ENCODE measurements at places on chromosomes 4 and X.

DNA sequence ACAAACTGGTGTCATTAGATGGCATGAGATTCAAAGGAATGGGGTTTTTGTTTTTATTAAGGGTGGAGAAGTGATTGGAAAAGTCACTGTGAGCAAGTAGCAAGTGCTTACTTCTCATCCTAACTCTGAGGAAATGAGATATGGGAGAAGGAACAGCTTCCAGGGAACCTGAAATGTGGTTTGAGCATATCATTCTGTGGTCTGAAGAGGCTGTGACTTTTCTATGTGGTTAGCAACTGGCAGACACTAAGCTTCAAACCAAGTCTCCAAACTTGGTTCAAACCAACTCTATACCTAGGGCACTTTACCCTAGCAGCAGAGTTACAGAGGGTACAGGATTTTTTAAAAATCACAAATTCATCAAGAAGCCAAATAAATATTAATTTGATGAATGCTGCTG, 58.2 kb downstream of the DCLK2 start:
- no peak for DNase-seq

DNA sequence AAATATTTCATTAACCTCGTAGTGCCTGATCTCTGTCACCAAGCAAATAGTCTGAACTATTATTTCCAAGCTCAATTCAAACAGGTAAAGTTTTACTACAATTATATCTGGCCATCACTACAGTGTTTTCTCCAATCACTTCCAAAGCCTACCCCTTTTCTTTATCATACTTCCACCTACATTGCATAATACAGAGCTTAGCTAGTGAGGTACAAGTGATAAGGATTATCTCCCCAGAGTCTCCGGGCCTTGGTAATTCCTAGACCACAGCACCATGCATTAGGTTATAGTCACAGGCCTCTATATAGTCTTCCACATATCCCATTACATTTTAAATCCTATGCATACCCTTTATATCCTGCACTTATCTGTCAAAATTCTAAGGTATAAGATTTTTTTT, 154.2 kb downstream of the SNCA start:
- DNase-seq = no peak

GRCh38 chr4:35347276-35347675, 897.0 kb downstream of the ARAP2 start:
- DNase-seq = no peak

DNA sequence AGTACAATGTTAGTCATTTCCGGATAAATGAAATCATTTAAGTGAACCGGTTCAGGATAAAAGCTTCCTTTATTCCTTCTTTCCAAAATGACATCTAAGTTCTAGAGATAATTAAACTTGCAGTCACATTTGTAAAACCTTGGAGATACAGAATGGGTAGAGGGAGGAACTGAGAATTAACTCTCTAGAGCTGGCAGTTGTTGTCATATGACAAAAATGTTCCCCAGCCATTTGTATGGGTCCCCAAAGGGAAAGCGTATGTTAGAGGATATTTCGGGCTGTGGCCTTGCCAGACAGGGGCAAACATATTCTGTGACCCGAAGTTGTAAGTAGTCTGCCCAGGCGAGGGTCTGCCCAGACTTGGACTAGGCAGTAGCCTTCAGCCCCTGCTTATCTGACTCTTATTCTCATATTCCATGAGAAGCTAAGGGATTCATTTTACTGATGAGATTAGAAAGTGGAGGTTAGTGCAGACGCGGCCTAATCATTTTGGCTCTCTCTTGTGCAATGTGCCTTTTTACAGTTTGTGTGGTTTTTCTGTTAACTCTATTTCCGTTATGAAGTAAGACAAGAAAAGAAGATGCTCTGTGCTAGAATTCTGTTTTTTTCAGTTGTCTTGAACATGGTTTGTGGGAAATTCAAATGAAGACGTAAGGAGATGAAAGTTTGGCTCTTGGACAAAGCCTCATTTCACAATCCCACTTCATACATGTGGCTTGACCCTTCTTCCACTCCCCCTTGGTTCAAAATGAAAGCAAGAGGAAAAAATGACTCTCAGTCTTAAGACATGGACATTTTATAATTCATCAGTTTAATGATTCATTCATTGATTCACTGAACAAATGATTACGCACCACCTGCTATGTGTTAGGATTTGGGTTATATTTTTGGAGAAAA, 2394.2 kb upstream of the AGA start:
- no peak for DNase-seq

- no peak for DNase-seq
These were observed 243.4 kb downstream of the ARHGAP10 start for GRCh38 chr4:147975325-147975724.

- no peak for DNase-seq
These were observed 40.8 kb downstream of the CLCN4 start for GRCh38 chrX:10197279-10198210.

- DNase-seq = no peak
These were observed 140.3 kb upstream of the PGRMC2 start for GRCh38 chr4:128427832-128428366.

- DNase-seq = no peak
These were observed 662 bp downstream of the APBB2 start for GRCh38 chr4:41213625-41214135.

- DNase-seq = no peak
These were observed 54.3 kb downstream of the WWC2 start for GRCh38 chr4:183153190-183153916.

- DNase-seq = no peak
These were observed 45.3 kb upstream of the EDA2R start for GRCh38 chrX:66684196-66684595.

- no peak for DNase-seq
These were observed 69.9 kb downstream of the MFAP3L start for GRCh38 chr4:169956091-169956843.

DNA sequence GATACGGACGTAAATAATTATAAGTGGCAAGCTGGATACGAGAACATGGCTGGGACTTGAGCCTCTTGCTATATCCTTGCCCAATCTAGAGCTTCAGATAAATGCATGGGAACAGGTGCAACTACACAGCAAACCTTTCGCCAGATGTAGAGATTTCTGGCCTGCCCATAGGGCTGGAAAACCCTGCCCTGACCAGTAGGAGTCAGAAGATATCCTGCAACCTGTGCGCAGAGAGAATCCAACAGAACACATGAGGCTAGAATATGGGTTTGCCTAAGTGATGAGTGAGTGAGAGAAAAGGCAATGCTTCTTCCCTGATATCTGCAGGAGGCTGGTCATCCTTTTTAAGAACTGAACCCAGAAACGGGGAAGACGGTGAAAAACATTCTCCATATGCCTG, 805.3 kb upstream of the TENM3 start:
- no peak for DNase-seq

DNA sequence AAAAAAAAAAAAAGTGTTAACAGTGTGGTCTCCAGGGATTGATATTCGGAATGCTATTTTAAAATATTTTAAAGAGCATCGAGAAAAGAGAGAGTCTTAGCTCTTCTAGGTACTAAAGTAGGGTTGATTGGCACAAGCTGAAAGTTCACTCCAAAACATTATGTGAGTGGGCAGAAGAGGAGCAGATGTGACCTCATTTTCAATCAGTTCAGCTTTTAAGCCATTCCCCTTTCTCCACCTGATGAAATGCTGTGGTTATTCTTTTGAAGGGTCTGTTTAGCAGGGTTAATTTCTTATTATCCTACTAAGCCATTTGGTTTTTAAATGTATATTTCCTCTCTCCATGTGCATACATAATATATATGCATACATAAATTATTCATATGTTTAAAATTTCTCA, 69.2 kb downstream of the GALNT7 start:
- no peak for DNase-seq

GRCh38 chr4:152606753-152607152, 70.9 kb upstream of the FBXW7 start:
- DNase-seq = peak; percentile 69

GRCh38 chr4:15159477-15160019, 157.3 kb downstream of the CPEB2 start:
- no peak for DNase-seq

- peak; percentile 4 for DNase-seq
These were observed 1826.0 kb downstream of the STIM2 start for GRCh38 chr4:28686618-28687017.

DNA sequence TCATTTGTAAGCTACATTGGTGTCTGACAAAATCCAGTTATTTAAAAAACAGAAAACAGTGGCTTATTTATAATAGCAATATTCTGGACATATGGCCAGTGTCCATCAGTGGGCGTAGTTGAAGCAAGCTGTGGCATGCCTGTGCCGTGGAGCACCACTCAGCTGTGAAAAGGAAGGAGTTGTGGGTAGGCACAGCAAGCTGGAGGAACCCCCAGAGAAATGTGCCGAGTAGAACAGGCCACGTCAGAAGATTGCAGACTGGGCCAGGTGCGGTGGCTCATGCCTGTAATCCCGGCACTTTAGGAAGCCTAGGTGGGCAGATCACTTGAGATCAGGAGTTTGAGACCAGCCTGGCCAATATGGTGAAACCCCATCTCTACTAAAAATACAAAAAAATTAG, 102.4 kb downstream of the GPR143 start:
- DNase-seq = no peak

- DNase-seq = no peak
These were observed 80.5 kb downstream of the FAM53A start for GRCh38 chr4:1603413-1604135.

- no peak for DNase-seq
These were observed 15.7 kb downstream of the ZNF518B start for GRCh38 chr4:10441512-10441911.

GRCh38 chrX:123298026-123298425, 113.9 kb downstream of the GRIA3 start:
- DNase-seq = no peak

- DNase-seq = peak; percentile 64
These were observed 2.3 kb upstream of the SASH3 start for GRCh38 chrX:129777218-129778030.

DNA sequence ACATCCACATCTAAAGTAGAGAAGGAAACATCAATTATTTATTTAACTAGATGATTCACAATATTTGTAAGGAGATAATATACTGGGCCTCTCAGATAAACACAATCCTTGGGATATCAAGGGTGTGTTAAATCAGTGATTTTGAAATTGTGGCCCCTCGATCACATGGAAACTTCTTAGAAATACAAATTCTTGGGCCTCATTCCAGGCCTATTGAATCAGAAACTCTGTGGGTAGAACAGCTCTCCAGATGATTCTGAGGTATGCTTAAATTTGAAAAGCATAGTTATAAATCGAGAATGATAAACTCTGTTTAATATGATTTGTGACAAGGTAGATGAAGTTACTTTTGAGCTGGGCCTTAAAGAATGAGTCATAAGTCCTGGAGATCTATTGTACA, 64.3 kb upstream of the GPR174 start:
- no peak for DNase-seq

- DNase-seq = no peak
These were observed 2.4 kb downstream of the ZNF275 start for GRCh38 chrX:153336121-153336894.

DNA sequence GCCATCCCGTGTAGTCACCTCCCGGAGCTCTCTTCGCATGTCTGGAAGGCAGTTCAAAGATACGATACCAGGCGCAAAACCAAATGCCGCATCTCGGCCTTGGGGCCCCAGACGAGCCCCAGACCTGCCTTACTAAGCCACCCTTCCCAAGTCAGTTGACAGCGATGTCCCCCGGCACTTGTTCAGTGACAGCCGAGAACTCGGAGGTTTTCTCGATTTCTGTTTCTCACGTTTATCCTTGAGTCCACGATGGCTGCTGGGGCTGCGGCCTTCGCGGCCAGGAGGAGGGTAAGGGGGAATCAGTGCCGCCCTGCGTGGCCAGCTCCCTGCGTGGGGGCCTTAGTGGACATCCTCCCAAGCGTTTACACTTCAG, 7.3 kb downstream of the MAEA start:
- no peak for DNase-seq

DNA sequence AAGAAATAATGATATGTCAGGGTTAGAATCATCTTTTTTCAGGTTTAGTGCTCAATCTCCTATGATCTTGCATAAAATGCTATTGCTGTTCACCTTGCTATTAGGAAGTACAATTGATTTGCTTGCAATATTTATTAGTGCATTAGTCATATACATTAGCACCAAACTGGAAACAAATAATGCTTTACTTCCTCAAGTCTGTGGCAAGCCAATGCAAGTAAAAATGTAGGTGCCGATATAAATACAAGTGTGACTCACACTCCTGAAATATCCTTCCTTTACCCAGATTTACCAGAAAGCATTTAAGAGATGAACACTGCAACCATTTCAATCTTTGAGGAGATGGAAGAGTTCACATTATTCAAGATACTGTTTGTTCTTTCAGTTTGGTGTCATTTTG, 1487.7 kb upstream of the ADGRL3 start:
- no peak for DNase-seq

- no peak for DNase-seq
These were observed 167.9 kb downstream of the FBXW7 start for GRCh38 chr4:152368001-152368400.

GRCh38 chr4:143337600-143338287, 1.1 kb downstream of the GAB1 start:
- no peak for DNase-seq

DNA sequence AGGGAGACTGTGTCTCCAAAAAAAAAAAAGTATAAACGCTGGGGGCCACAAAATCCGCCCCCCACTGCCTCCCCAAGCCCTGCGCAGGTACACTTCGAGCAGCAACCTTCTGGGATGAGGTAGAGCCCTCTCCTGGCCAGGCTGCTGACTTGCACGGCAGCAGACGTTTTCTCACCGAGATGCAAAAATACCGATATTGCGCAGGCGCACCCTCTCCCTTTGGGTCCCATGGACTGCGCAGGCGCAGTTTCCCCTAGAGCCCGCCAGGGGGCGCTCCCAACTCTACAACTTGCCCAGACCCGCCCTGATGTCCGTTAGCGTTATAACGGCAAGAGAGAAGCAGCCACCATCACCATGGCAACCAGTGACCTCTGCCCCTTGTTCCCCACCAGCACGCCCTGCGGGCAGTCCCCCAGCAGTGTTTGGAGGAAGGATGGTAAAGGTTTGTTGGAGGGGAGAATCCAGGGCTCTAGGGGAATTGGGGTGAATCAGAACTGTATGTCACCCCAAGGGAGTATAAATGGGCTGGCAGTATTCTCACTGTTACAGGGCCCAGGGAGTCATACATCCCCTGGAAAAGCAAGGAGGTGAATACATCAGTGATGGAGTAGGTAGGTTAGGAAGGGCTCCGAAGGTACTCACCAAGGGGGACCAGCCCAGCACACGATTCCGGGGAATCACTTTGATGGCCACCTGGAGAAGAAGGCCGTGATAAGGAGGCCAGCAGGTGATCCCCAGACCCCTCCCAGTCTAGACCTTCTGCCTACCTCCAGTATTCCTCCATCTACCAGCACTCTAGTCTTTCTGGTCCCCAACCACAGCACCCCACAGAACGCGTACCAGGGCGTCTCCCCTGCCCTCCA, 1.5 kb downstream of the PIM2 start:
- DNase-seq = peak; percentile 91

DNA sequence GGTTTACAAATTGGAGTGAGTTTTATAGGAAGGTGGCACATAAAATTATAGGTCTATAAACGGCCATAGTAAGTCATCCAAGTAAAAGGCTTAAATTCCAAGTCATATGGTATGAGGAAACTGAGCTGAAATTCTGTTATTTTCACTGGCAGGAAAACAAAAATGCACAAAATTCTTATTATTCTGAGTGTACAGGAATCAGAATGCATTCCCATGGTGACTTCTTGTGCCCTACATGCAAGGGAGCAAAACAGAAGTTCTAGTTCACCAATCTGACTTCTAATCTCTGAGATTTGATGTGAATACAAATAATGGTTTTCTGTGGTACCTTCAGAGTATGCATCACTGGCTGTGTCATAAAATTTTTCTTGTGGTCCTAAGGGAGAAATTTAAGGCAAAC, 102.9 kb downstream of the CLCN4 start:
- no peak for DNase-seq

GRCh38 chrX:110132450-110133114, 129.7 kb downstream of the TMEM164 start:
- DNase-seq = no peak

- no peak for DNase-seq
These were observed 106.4 kb downstream of the RAPGEF2 start for GRCh38 chr4:159209249-159209648.

Measured in T-helper 2 cell (primary cell).